ENCODE measurements at places on chromosomes 6 and 20. TPM values are rescaled to one million over a fixed set of nuclear protein-coding genes. Genes with fewer than 3 reads are reported as not detected.

DNA sequence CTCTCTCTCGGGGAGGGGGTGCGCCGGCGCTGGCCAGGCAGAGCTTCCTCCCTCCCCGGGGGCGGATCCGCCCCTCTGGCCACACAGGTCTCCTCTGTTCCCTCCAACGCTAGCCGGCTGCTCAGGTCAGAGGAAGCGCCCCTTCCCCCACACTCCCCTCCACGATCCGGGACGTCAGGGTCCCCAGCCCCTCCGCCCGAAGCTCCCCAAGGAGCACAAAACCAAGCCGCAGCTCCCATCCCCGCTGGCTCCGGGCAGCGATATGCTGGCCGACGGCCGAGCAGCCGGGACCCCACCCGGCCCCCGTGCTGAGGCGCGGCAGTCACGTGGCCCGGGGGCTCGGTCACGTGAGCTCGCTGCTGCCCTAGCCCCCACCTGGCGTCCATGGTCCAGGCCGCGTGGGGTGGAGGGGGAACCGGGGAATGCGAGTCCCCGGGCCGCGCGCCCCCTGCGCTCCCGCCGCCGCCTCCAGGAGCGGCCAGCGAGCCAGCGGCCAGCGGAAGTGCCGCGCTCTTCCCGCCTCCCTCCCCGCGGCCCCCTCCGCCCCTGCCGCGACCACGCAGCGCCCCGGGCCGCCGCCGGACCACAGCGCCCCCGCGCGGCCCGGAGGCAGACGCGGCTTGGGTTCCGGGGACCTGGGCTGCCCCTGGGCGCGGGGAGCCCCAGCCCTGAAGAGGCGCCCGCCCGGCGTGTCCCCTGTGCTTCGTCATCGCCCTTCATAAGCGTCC lies at the start of gene SLC35B2:
Gene SLC35B2 (minus strand): TSS at position 504 of the 728 bp plus-strand sequence. CDS start 118 bp downstream, at position 386.
- no peaks in the 10 kb centered on the region for H3K27me3 ChIP-seq
- DNase-seq = peak; percentile 62
- H3K4me3 ChIP-seq = peak within 1 kb of the TSS; percentile 90
- H3K27ac ChIP-seq = peak within 1 kb of the TSS; percentile 90
- peaks cover 8% of the 10 kb centered on the region for H3K36me3 ChIP-seq
- no peaks in the 10 kb centered on the region for H3K4me1 ChIP-seq

GRCh38 chr20:61052776-61053442 lies 199.2 kb upstream of the CDH4 start:
- no peaks in the 10 kb centered on the region for H3K27me3 ChIP-seq
- DNase-seq = no peak
- no peak overlapping the region for H3K4me3 ChIP-seq
- no peak overlapping the region for H3K27ac ChIP-seq
- H3K4me1 ChIP-seq = no peaks in the 10 kb centered on the region
- H3K36me3 ChIP-seq = no peaks in the 10 kb centered on the region

DNA sequence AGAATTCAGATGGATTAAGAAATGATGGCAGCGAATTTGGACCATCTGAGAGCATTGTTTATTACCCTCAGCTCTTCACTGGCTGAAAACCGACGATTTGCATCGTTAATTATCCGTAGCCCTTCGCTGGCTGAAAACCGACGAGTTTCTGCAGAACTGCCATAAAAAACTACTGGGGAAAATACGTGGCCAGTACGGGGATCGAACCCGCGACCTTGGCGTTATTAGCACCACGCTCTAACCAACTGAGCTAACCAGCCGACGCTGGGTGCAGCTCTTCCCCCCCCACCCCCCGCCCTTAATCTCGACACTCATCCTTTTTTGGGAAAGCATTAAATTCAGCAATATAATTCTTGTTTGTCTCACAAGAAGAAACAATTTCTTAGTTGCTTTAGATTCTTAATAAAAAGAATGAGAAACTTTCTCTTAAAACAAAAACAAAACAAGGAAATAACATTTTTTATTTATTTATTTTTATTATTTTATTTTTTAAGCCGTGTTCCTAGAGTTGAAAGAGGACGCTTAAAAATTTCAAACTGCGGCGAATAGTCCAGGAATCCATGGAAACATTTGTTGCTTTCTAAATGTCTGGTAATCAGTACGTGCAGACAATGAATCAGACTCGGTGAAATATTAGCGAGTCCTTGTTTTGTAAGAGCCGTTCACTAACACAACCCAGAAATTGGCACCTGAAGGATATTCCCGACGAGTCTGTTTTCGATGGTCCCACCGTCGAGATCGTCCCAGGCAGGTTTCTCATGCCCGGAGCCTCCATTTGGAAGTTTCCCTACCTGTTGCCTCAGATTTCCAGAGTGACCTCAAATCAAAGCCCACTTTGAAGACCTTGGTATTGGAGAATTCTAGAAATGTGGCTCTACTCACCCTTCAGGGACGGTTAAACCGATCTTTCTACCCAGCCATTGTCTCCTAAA lies 27.8 kb downstream of the PRSS16 start:
- H3K4me3 ChIP-seq = no peak overlapping the region
- H3K27me3 ChIP-seq = peaks cover 2% of the 10 kb centered on the region
- no peak for DNase-seq
- no peak overlapping the region for H3K27ac ChIP-seq
- no peaks in the 10 kb centered on the region for H3K36me3 ChIP-seq

DNA sequence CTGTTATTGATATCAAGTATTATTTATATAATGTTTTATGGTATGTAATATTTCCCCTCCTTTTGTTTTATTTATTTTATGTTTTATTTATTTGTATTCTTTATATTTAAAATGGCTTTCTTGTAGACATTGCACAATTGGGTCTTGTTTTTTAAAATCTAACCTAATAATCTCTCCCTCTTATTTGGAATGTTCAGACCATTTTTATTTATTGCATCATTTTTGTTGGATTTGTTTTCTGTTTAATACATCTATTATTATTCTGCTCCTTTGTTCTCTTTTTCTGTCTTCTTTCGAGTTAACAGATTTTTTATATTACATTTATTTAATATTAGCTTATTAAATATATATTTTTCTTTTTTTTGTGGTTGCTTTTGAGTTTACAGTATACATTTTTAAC lies 43.1 kb upstream of the SLC35B3 start:
- H3K4me3 ChIP-seq = no peak overlapping the region
- H3K27ac ChIP-seq = no peak overlapping the region
- no peaks in the 10 kb centered on the region for H3K4me1 ChIP-seq
- no peaks in the 10 kb centered on the region for H3K27me3 ChIP-seq
- no peak for DNase-seq

The PLCB4 gene
- 0.45 TPM for polyA plus RNA-seq

The BFSP1 gene
- polyA plus RNA-seq = not detected

The PBOV1 gene
- not detected for polyA plus RNA-seq

The DEFB124 gene
- 0.18 TPM for polyA plus RNA-seq
